ENCODE measurements at places on chromosomes 16 and 17.

DNA sequence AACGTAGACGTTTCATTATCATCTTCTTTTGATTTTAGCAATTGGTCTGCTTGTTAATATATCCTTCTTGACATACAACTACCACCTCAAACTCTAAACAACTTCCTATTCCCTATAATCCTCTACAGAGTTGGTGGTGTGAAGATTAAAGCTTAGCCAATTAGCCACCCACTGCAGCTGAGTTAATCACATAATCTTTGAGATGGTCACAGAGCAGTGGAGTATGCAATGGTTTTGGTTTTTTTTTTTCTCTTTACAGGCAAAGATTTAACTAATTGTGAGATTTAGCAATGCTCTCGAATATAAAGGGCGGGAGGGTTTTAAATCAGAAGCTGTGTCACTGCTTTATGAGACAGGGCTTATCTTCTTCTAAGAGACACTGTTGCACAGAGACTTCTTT is 37.0 kb downstream of the STX8 start:
- H3K4me3 ChIP-seq = no peak overlapping the region
- H3K36me3 ChIP-seq = no peaks in the 10 kb centered on the region
- DNase-seq = no peak
- no peak overlapping the region for H3K27ac ChIP-seq
- H3K4me1 ChIP-seq = no peaks in the 10 kb centered on the region
- no peaks in the 10 kb centered on the region for H3K27me3 ChIP-seq

DNA sequence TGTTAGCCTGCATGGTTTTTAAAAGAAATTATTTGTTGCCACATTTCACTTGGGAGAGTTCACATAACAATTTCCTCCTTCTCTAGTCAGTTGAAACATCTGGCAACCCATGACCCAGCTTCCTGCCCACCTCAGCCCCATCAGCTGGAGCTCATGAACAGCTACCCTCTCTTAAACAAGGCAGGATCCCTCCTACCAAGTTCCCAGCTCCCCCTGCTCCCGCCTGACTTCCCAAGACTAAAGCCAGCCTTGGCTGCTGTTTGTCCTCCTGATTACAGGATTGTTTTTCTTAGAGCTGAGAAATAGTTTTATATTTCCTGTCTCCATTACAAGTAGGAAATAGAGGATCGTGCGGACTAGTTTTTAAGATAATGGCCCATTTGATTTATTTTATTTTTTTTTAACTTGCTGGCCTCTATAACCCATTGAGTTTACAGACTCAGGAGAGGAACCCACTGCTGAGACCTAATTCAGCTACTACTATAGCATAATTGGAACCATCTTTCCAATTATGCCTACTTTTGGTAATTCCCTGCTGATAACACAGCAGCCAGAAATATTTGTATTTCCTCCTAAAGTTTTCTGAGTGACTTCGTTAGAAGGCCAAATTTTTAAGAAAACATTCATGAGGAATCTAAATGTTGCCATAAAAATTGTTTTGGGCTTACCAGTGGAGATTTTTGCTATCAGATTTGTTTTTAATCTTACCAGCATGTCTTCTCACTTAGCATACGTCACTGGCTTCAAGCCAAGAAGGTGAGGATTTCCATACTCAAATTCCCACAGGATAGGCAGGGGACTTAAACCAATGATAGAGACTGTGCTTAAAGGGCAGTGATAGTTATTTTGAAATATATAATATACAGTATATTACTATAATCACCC is 90.0 kb downstream of the ELAC2 start:
- H3K4me3 ChIP-seq = no peak overlapping the region
- H3K36me3 ChIP-seq = no peaks in the 10 kb centered on the region

DNA sequence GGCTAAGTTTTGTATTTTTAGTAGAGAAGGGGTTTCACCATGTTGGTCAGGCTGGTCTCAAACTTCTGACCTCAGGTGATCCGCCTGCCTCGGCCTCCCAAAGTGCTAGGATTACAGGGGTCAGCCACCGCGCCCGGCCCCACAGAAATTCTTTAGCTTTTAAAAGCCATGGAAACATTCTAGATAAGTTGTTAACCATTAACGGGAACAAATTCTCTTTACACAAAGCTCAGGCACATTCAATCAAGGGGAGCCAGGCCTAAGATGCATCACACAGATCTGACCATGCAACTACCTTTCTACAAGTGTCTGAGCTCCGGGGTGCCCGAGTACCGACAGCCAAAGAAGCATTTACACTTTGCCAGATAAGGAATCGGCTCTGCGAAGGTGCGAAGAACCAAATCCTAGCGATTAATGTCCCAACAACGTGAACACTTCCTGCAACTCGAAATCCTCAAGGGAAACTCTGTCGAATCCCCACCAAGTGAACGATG is 1.0 kb downstream of the EMC8 start:
- H3K27ac ChIP-seq = no peak overlapping the region
- no peak for DNase-seq
- peaks cover 16% of the 10 kb centered on the region for H3K36me3 ChIP-seq
- H3K4me1 ChIP-seq = no peaks in the 10 kb centered on the region
- H3K4me3 ChIP-seq = peak overlapping the region; percentile 96
- no peaks in the 10 kb centered on the region for H3K27me3 ChIP-seq

- DNase-seq = peak; percentile 78
- no peaks in the 10 kb centered on the region for H3K27me3 ChIP-seq
- H3K36me3 ChIP-seq = peaks cover 10% of the 10 kb centered on the region
- no peak overlapping the region for H3K27ac ChIP-seq
Measured at GRCh38 chr16:96935-97381, 18.9 kb downstream of the MPG start.

DNA sequence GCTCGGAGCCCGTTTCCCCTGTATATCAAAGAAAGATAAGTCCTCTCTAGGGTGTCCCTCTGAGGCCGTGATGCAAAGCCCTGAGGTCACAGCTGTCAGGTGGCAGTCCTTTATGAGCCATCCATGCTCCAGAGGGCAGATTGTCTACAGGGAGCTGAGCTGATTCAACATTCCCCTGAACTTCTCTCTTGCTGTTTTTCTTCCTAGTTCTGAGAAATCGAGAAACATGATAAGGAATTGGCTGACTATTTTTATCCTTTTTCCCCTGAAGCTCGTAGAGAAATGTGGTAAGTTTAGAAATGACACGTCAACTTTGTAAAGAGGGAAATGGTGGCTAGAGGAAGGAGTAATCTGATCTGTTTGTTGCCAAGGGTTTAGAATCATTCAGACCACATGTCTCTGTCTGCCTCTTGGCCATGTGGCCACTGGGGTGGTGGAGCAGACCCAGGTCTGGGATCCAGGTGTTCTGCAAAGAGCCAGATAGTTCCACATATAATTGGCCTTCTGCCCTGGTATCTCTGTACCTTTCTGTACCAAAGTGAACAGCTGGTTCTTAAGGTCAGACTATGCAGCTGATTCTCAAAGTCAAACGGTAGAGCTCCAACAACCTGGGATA is 3.5 kb downstream of the CTNS start:
- no peaks in the 10 kb centered on the region for H3K36me3 ChIP-seq
- peaks cover 3% of the 10 kb centered on the region for H3K4me1 ChIP-seq
- H3K27ac ChIP-seq = no peak overlapping the region
- DNase-seq = no peak

All from iPS DF 6.9 (cell line).